ENCODE measurements at places on chromosomes 3 and 15.

DNA sequence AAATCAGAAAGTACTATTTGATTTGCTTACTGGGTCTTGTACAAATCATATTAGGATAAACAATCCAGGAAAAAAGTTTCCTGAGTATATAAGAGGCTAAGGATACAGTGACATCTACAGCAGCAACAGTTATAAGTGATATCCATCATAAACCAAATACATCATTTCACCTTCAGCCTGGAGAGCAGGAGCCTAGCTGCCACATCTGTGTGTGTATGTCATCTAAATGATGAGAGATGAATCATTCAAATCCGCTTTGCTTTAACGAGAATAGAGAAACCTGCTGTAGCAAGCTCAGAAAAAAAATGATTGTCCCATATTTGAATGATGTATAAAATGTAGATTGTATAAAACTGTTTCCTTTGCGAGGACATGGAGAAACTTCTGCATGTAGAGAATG lies 841.4 kb downstream of the SI start:
- no peak for DNase-seq

GRCh38 chr3:60363817-60364216 lies 887.4 kb downstream of the FHIT start:
- DNase-seq, result no peak

DNA sequence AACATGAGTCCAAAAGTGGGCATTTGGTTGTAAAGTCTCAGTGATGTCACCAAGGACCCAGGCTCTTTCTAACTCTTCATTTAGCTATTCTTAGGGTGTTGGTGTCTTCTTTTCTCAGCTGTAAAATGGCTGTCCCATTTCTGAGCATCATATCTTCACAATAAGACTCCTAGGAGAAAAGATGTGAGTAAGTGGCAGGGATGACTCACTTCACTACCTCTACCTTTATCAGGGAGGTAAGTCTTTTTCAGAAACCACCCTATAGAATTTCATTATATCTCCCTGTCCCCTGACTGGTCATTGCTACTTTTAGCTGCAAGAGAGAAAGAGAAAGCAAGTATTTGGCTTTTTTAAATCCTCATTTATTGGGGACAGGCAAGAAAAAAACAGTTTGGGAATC lies 300.2 kb upstream of the RBMS3 start:
- DNase-seq, result no peak

DNA sequence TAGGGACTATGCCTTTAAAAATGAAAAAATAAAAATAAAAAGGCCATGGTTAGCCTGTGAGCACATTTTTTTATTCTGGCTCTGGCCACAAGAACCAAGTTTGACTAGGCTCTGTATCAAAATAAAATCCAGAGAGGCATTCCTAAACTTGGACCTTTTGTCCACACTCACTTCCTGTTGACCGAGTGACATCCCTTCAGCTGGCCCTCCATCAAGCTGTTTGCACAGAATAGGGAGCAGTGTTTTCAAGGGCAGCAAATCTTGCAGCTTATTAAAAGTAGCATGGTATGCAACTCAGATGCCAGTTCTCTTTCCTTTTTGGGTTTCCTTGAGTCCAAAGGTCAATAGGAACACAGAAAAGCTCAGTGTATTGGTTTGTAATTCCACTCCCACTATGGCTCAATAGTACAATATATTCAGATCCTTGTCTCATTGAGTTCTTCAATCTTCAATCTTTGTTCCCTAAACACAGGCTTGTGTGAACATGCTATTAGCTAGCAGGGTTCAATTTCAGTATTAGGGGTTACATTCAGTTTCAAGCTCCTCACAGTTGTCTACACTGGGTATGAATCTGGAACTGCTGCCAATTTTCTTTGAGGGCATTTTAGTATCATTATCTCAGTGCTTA lies 244.5 kb downstream of the RBMS3 start:
- no peak for DNase-seq

GRCh38 chr15:97482521-97482920 lies 478.0 kb upstream of the ARRDC4 start:
- DNase-seq, result no peak

DNA sequence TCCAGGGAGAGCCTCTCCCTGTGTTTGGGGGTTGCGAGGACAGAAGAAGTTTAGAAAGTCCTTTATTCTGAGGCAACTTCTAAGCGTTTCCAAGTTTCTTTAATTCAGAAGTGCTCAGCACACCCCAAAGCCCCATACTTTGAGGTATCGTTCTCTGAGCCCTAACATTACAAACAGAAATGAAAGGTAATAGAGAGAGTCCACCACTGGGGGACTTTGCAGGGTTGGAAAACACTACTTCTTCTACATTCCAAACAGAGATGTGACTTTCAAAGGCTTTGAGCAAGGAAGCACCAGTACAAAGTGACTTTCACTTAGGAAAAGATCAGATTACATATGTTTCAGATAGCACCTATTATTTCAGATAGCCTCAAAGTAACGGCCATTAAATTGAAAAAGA lies 6.2 kb upstream of the ZNF280D start:
- DNase-seq, result no peak

- no peak for DNase-seq
Measured at GRCh38 chr15:25418202-25418601, 20.6 kb downstream of the UBE3A start.

- peak; percentile 2 for DNase-seq
Measured at GRCh38 chr15:88331291-88331690, 74.8 kb upstream of the NTRK3 start.

DNA sequence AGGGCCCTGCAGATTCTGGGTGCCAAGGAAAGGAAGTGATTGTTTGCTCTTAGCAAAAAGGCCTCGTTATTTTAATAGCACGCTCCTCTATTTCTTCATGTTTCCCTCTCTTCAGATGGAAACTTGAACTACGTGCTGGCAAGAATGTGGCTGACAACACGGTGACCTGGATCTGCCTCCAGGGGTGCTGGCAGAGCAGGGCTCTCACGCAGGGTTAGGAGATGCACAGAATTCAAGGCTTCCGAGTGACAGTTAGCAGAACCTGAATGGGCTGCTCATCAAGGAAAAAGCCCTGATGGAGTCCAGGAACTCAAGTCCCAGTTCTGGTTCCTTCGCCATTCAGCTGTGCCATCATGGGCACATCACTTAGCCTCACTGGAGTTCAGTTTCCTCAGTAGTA lies 22.7 kb downstream of the CYP19A1 start:
- DNase-seq, result no peak
